ENCODE measurements at places on chromosomes 3 and 15.

DNA sequence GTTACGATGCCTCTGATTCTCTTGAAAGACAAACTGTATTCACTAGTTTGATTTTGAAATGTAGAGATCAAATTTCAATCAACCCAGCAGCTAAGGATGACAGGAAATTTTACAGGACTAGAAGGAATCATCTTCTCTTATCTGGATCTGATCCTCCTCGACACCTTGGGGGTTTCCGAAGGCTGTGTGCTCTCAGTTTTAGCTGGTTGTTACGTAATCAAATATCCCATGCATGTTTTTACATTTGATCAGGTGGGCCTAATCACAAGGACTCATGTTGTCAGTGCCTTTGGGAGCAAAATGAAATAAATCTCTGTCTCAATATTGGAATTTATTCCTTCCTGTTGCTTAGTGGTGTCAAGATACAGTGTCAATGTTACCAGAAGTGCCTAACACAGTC is 141.9 kb upstream of the TNIK start:
- no peak for DNase-seq

DNA sequence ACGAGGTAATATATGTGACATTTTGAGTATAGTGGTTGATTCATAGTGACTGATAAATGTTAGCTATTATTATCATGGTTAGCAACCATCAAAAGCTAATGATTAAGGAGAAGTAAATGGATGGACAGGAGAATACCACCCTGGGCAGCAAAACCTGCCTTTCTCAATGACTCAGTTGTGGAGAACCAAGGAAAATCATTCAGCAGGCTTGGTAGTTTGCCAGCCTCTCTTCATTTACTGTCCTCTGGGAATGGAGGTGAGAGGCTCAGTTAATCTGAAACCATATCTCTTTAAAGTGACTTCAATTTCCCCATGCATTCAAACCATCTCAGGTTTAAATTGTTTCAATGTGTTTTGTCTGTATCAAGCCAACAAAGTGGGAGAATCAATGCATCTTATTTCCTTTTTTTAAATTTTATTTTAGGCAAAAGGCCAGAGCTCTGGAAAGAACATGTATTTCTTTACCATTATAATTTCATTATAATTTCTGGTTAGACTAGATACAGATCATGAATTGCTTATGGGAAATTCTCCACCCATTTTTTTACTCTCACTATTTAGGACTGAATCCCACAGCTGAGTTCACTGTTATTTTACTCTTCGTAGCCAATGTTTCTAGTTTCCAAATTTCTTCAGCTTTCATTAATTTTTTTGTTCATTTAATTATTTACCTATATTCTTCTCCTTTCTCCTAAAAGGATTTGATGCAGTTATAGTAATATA is 2.7 kb downstream of the TM4SF18 start:
- no peak for DNase-seq

GRCh38 chr3:46931631-46932331 is 44.8 kb downstream of the CCDC12 start:
- no peak for DNase-seq

DNA sequence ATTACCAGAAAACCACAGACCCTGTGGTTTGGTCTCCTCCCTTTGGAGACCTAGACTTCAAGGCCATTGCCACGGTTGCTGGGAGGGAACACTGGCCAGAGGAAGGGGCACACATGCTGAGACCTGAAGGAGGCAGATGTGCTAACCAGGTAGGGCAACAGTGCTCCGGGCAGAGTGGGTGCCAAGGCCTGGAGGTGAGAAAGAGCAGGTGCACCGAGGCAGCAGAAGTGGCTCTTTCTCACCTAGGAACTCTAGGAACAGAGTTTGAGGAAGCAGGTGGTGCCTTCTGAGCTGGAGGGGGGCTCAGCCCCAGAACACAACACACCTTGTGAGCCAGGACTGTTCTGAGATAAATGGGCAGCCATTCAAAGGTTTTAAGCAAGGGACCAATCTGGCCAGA is 106.1 kb downstream of the MEGF11 start:
- DNase-seq, result no peak

DNA sequence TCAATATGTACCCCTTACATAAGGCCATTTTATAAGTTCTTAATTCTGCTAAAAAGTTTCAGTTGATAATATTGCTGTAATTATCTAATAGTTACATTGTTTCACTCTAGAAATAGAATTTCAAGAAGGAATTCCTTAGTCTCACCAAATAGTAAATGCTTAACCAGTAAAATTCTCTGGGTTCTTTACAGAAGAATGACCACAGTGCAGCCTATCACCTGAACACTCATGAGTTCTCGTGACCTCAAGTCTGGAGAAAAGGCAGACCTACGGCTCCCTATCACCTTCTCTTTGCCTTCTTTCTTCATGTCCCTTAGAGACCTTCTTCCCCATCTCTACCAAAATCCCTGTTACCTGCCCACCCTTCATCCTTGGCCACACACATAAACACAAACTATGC is 30.9 kb downstream of the CCDC191 start:
- DNase-seq, result no peak

DNA sequence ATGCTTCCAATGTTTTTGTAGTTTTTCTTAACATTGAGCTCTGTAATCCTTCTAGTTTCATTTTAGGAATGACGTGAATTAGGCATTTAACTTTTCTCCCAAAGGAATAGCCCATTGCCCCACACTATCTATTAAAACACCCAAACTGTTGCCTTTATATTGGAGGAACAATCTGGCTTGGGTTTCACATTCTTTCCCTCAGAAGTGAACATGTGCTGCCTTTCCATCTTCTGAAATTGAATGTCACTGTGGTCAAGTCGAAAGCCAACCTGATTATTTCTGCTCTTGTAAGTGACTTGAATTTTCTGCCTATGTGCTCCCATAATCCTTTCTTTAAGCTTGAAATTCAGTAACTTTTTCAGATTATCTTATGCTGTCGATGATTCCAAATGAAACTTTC is 214.5 kb downstream of the SLC9A9 start:
- no peak for DNase-seq

DNA sequence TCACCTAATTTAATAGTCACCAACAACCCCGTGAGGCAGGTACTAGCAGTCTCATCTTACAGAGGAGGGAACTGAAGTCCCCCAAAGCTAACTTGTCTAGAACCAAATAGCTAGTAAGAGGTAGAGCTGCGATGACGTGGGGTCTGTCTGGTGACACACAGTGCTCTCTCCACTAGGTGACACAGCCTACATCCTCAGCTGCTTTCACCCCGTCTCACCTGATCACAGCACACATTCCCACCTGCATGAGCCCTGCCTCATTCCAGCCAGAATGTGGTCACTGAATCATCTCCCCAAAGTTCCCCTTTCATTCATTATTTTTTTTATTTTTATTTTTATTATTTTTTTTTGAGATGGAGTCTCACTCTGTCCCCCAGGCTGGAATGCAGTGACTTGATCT is 21.3 kb upstream of the MAGEF1 start:
- DNase-seq, result no peak

- no peak for DNase-seq
Measured at GRCh38 chr3:153639631-153640030, 477.6 kb downstream of the RAP2B start.

- no peak for DNase-seq
Measured at GRCh38 chr15:39094116-39094515, 486.8 kb upstream of the THBS1 start.

GRCh38 chr15:45121706-45122417 is 7.7 kb downstream of the DUOXA2 start:
- no peak for DNase-seq

GRCh38 chr3:170419557-170420087 is 954 bp downstream of the CLDN11 start:
- no peak for DNase-seq

GRCh38 chr3:128873244-128874022 is 6.0 kb upstream of the ACAD9 start:
- DNase-seq, result no peak

DNA sequence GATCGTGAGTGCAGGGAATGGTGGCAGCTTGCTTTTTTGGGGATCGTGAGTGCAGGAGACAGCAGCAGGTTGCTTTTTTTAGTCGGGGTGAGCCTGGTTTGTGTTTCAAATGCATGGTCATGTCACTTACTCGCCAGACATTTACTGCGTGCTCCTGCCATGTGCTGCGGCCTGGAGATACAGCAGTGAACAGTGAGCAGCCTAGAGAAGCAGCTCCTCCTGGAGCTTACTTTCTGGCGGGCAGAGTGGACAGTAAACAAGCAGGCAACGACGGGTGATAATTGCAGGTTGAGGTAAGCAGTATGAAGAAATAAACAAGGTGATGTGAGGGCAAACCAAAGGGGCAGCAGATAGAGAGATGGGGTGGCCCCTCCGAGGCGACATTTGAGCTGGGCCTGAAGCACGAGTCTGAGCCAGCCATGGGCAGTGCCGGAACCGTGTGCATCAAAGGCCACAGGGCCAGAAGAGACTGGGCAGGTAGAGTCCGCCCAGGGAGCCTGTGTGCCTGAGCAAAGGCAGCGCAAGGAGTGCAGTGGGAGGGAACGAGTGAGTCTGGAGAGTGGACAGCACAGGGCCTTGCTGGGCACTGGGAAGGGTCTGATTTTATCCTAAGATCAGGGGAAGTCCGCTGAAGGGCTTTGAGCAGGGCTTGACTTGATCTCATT is 57.3 kb upstream of the RASA2 start:
- DNase-seq, result no peak

DNA sequence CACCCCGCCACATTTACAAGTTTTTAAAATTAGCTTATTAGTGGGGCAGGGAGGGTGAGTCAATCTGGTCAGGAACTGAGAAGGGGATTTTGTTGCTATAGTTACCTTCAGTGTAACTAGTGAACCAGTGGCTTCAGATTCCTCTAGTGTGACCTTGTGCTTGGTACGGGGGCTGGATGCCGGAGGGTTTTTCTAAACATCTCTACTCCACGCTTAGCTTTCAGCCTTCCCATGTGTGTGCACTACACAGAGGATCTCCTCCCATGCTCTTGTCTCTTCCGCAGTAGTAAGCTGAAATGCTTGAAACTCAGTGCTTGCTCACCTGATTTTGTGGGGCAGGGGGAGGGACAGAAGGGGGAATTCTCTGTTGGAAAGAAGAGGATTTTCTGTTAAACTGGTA is 67.9 kb upstream of the AKAP13 start:
- no peak for DNase-seq

DNA sequence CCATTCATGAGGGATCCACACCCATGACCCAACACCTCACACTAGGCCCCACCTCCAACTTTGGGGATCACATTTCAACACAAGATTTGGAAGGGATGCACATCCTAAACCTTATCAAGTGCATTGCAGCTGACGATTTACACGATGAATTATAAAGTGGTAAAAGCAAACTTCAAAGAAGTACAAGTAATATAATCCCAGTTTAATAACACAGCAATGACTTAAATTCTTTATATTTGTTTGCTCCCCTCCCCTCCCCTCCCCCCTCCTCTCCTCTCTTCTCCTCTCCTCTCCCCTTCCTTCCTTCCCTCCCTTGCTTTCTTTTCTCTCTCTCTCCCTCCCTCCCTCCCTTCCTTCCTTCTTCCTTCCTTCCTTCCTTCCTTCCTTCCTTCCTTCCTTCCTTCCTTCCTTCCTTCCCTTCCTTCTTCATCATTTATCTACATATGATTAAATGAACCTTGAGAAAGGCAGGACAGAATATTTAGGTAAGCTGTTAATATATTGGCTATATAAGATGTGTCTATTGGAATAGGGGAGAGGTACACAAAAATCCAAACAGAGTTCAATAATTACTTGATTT is 46.3 kb upstream of the CLSTN2 start:
- no peak for DNase-seq

GRCh38 chr3:63508305-63508704 is 144.2 kb upstream of the SNTN start:
- DNase-seq, result no peak

- DNase-seq, result no peak
Measured at GRCh38 chr3:127044996-127045395, 62.1 kb downstream of the PLXNA1 start.

DNA sequence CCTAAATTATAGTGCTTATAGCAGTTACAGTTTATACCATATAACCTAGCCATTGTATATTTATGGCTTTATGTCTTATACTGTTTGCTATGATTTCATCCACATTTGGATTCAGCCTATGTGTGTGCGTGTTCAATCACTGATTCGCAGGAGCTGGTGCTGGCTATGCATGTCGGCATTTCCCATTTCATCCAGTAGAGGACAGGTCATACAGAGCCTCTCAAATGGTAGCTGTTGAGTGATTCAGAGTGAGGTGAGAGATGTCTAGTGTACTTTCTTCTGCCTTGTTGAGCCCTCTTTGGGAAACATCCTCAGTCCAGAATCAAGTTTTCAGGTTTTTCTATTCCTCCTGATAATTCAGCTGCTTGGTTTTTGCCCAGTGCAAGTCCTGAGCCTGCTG is 76.1 kb downstream of the FRMD4B start:
- no peak for DNase-seq

DNA sequence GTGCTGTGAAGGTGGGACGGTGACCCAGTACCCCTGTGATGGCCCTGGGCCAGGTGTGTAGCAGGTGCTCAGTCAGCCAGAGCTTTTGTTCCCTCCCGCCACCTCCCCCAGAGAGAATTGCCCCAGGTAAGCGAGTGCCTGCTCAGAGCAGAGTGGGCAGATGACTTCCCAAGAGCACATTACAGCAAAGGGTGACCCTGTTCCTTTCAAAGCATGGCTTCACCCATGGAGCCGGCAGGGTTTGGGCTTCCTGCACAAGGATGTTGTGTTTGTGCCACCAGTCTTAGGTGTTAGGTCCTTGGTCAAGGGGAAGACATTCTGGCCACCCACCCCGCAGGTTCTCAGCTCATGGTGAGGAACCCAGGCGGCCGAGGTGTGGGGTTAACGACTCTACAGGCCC is 30.7 kb downstream of the SLC6A6 start:
- DNase-seq, result no peak

DNA sequence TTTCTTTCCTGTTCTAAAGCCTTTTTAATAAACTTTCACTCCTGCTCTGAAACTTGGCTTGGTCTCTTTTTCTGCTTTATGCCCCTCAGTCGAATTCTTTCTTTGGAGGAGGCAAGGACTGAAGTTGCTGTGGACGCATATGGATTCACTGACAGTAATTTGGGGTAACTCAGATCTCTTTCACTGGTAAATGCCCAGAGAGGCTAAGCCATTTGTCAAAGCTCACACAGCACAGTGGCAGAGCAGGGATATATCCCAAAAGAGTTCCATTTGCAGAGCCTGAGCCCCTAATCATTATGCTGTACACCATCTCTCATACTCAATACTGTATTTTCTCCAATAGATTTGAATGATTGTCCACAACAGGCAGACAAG is 72.3 kb upstream of the GALNT15 start:
- no peak for DNase-seq

DNA sequence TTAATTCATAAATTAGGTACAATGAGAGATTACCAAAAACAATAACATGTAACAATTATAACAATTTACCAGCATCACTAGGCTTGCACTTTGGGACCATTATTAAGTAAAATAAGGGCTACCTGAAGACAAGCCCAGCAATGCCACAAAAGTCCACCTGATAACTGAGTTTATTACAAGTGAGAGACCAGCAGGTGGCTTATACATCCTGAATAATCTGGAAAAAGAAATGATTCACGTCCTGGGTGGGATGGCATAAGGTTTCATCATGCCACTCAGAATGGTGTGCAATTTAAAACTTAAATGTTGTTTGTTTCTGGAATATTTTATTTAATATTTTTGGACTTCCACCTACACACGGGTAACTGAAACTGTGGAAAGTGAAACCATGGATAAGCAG is 1287.1 kb upstream of the GBE1 start:
- DNase-seq, result no peak

GRCh38 chr3:100777271-100777670 is 68.0 kb downstream of the TFG start:
- DNase-seq, result no peak

GRCh38 chr3:173301647-173302046 is 95.9 kb upstream of the NLGN1 start:
- DNase-seq, result no peak

- DNase-seq, result no peak
Measured at GRCh38 chr3:147336543-147337278, 69.6 kb downstream of the ZIC4 start.

All from stimulated activated CD4-positive, alpha-beta T cell treated with anti-CD3 and anti-CD28 coated beads, Interleukin-15, amount 100 ng/mL, for 48 hours (primary cell).